ENCODE measurements at places on chromosomes 7 and 10.

GRCh38 chr10:101538446-101538845, 49.6 kb downstream of the POLL start:
- no peak for ATAC-seq

DNA sequence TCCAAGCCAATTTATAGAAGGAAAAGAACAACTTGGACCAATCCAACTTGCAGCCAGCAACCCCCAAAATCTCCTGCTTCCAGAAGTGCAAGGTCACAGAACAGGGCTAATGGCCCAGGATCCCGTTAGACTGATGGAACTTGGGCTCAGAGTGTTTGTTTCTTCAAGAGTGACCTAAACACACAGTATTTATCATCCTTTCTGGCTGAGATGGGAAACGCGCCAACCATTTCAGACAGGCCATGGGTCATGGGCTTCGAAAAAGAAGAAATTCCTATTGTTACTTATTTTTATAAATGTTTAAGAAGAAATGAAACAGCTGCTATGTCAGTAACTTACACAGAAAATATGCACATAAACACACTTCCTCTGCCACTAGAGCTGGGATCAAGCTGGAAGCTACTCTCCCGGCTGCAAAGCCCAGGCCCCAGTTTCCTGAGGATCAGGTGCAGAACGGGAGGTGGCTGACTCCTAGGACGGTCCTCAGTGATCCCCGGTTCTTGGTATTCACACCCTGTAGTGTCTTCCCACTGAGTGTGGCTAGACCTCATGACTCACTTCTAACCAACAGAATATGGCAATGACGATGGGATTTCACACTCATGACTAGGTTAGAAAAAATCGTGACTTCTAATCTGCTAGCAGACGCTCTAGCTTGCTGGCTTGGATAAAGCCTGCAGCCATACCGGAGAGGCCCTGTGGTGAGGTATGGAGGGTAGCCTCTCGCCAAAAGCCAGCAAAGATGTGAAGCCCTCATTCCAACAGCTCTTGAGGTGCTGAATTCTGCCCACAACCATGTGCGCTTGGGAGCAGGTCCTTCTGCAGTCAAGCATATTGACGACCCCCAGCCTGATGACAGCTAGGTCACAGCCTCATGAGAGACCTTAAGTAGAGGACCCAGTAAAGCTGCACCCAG, 60.2 kb downstream of the CHST15 start:
- no peak for ATAC-seq

DNA sequence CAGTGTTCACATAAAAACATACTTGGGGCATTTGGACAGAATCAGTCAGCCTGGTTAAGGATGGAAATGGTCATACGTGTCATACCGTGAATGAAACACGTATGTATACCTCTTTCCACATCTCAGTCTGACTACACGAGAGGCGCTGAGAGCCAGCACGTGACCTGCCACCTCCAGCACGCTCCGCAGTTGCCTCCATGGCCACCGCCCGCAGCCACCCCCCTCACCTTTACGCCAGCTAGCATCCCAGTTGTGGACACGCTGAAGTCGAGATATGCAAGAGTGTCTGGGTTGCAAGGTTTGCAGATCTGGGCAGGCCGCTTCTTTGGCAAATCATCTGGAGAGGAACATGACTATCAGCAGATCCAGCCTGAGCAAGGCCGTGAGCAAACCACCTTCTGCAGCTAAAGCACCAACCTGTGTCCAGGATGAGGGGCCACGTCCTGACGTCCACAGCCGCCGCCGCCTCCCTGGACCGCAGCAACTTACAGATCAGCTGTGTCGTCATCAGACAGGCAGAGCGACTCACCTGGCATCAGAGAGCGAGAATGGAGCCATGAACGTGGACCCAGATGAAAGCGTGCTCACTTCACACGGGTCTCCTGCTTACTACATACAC, 209.4 kb downstream of the ZMYND11 start:
- no peak for ATAC-seq

- ATAC-seq = no peak
These were observed 23.6 kb upstream of the PDCD4 start for GRCh38 chr10:110848106-110848505.

DNA sequence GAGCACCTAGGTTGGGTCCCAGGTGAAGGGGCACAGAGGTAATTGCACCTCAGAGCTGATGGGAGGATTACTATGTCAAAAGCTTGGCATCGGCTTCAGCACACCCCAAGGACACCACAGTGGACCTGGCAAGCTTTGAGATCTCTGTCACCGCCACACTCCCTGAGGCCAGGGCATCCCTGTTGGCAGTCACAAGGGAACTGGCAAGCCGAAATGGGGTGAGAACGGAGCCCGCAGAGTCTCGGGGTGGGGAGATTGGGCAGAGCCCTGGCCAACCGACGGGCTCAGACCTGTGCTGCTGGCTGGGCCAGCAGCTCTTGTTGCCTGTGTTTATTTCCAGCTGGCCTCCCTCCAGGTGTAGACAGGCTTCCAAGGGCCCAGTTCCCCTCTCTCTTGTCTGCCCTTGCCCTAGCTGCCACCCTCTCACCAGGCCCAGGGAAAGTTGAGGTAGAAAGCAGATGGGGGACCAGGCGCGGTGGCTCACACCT, 2.5 kb downstream of the HSPB1 start:
- ATAC-seq = no peak

GRCh38 chr10:84945791-84946190, 617.4 kb downstream of the CCSER2 start:
- ATAC-seq = no peak

DNA sequence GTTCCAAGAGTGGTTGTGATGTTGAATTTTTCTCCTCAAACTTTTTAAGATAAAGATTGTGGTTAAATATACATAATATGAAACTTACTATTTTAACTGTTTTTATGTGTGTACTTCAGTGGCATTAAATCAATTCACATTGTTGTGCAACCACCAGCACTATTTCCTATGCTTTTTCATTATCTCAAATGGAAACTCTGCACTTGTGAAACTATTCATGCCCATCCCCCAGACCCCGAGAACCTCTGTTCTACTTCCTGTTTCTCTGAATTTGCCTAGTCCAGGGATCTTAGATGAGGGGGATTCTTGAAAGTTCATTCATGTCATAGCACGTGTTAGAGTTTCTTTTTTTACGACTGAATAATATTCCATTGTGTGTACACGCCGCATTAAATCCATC, 67.0 kb downstream of the WDR37 start:
- no peak for ATAC-seq

DNA sequence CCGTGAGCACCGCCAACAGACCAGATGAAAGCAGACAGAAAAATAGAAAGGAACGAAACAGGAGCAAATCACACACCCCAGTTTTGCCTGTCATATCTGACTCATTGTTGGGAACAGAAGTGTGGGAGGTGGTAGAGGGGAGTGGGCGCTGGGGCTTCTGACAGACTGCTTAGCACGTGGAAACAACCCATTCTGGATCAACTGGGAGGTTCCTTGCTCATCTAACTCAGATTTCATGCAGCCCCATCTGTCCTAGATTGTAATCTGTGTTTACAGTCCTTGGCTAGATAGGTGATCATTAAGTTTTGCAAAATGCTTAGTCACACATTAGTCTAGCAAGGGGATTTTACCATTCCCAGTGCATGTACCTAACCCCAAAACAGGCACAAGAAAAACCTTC, 154.1 kb downstream of the NRP1 start:
- no peak for ATAC-seq

- ATAC-seq = no peak
These were observed 345.3 kb upstream of the SEMA3C start for GRCh38 chr7:81264116-81264515.

- no peak for ATAC-seq
These were observed 53.6 kb downstream of the DAGLB start for GRCh38 chr7:6394114-6394513.

DNA sequence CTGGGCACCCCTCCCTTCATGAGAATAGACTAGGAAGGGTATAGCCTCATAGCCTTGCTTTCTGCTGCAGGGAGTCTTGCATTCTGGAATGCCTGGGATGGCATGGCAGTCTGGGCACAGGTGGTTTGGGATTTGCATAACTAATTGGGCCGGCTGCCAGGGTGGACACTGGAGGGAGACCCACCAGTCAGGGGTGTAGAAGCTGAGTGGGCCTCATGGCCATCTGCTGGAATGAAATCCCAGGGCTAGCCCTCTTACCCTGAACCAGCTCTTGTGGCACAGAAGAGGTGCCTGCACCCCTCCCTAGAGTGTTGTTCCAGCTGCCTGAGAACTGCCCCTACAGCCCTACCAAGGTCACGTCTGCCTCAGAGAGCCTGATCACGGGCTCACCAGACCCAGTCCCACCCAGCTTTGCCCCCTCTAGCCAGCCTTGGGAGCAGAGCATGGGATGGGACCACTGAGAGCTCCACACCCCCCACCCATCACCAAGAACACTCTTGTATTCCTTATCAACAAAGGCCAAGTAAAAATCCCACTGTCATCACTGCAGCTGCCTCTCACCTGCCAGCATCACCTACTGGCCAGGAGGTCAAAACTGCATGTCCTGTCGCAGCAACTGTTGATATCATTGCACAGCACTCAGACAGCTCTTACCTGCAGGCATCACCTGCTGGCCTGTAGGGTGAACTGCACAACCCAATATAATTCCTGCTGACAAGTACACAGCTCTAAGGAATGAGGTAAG, 148.9 kb downstream of the ZEB1 start:
- ATAC-seq = no peak

- ATAC-seq = no peak
These were observed 122.2 kb downstream of the KMT2E start for GRCh38 chr7:105136221-105136620.

- no peak for ATAC-seq
These were observed 84.1 kb downstream of the POM121L12 start for GRCh38 chr7:53119514-53119941.

DNA sequence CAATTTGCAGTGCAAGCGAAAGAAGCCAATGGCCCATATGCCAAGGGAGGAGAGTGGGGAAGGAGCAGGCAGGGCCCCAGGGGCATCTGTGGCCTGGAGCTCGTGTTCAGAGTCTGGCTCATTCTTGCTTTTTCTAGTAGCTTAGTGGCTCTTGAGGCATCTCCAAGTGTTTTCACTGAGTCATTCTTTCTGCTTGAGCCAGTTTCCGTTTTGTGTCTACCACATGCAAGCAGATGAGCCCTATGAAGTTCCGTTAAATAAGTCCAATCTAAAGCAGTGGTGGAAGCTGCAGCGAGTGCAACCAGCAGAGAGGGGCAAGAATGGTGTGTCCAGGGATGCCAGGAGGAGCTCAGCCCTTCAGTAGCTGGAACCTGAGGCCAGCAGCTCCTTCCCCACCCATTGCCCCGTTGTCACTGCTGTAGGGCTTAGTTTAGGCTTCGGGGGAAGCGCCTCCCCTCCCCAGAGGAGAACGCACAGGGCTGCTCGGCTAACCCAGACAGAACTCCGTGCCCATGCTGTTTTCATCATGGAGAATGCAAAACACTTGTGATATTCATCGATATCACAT, 57.4 kb upstream of the EBF3 start:
- ATAC-seq = no peak

GRCh38 chr10:33047655-33048054, 89.6 kb upstream of the ITGB1 start:
- ATAC-seq = no peak

DNA sequence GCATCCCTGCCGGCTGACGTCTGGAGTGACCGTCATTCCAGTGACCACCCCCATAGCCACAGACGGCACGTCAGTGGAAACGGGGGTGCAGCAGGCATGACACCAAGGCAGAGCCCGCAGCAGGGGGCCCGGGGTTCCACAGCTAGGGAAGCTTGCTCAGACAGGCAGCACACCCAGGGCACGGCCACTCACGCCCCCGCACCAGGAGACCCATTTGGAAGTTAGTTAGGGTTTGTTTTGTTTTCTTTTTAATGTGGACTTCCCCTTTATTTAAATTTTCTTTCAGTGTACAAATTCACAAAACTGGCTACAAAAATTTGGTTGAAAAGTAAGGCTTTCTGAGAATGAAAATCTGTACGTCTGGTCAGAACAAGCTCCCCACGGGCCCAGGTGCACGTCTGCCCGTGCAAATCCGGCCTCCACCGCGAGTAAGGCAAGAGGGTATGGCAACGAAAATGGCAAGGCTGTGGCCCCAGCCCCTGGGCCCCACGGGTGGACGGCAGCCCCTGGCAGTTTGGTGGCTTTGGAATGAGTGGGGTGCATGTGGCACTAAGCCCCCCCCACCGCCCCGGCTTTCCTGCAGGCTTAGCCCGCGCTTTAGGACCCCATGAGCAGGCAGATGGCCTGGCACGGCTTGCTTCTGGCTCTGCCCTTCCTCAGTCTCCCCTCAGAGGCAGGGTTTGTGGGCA, 124.2 kb downstream of the FAM53B start:
- ATAC-seq = peak; percentile 60

DNA sequence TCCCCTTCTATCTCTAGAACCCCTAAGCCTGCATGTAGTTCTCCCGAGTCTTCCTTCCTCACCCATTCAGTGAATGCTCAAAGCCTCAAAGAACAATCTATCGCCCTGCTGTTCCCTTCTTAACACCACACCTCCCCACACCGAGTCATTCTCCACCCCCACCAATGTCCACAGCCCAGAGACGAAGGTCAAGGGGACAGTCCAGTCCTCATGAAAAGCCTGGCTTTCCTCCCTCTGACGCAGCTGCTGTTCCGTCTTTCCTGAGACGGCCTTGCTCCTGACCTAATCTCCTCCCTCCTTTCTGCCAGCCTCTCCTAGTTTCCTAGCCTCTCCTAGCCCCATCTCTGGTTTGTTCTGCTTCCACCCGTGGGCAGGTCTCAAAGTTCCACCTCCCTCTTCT, 9.2 kb downstream of the MOSPD3 start:
- ATAC-seq = no peak

GRCh38 chr7:132049462-132050304, 493.3 kb upstream of the PODXL start:
- ATAC-seq = no peak

DNA sequence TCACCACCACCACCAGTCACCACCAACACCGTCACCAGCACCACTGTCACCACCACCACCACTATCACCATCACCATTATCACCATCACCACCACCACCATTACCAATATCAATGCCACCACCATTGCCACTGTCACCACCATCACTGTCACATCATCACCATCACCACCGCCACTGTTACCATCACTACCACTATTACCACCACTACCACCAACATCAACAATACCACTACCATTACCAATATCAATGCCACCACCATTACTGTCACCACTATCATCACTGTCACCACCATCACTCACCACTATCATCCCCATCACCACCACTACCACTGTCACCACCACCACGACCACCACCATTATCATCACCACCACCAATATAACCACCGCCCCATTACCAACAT, 14.0 kb upstream of the DENND2A start:
- ATAC-seq = no peak

DNA sequence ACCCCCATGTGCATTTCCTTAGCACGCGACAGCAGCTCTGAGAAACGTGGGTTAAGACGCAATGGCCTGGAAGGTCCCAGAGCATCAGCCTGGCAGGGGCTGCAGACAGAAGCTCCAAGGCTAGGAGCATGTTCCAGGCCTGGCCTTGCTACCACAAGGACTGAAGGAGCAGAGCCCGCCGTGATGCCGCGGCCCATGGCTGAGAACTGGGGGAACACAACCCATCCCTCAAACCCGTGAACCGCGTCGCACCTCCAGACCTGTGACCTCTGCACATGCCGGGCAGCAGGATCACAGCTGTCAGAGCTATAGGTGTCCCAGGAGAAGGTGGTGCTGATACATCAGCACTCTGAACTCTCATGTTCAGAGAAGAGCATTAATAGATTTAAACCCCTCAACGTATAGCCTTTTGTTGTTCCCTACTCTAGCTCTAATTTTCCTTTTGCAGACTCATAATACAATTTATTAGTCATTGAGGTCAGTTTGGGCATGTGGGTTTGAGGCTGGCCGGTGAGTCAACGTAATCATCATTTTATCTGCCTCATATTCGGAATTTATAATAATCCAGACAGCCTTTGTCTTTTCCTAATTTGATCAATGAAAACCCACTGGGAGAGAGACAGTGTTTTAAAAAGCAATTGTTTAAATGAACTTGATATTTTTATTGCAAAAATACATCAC, 222.5 kb upstream of the TCERG1L start:
- ATAC-seq = no peak
